T follicular helper cell (primary cell): ENCODE measurements at places on chromosomes 5 and 9.

- DNase-seq, result no peak
Observed at GRCh38 chr5:66436721-66437120, 159.5 kb upstream of the MAST4 start.

- no peak for DNase-seq
Observed at GRCh38 chr5:147557876-147558745, 48.2 kb upstream of the DPYSL3 start.

GRCh38 chr5:173557123-173557903 is 59.1 kb downstream of the BOD1 start:
- no peak for DNase-seq

DNA sequence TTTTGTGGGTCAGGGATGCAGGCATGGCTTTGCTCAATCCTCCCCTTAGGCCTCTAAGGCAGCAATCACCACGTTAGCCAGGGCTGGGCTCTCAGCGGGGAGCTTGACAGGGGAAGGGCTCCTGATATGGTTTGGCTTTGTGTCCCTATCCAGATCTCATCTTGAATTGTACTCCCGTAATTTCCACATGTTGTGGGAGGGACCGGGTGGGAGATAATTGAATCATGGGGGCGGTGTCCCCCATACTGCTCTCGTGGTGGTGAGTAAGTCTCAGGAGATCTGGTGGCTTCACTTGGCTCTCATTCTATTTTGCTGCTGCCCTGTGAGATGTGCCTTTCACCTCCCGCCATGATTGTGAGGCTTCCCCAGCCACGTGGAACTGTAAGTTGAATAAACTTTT is 11.5 kb upstream of the IRX4 start:
- DNase-seq, result no peak

DNA sequence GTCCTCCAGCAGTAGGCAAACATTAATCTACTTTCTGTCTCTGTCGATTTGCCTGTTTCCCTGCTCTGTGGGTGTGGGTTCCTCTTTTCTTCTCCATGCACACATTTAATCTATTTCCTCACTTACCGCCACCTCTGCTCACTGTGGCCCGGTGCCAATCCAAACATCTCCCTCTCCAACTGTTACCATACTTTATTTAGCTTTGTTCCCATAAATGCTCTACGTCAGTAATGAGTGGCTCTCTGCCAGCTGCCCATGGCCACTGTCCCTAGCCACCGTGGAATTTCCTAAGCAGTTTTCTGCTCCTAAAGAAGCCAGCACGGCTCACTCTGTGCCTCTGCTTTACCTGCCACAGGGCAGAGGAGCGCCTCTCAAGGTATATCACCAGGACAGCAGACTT is 19.5 kb upstream of the GOLPH3 start:
- no peak for DNase-seq

DNA sequence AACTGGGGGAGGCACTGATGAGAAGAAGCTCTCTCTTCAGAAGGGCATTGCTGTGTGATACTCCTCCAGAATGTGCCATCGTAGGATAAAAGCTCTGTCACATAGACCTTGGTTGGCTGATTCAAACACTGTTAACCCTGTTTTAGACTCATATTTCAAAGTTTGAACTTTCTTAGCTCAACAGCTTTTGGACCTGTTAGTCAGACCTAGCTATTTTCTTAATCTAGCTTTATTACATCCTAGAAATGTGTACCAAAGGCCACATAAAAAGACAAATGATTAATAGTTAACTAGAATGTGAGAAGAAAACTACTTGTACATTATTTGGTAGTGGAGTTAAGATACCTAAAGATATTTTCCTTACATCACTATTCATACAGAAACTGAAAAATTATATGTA is 4.3 kb downstream of the RHOBTB3 start:
- no peak for DNase-seq

GRCh38 chr9:27659571-27659970 is 86.3 kb upstream of the C9orf72 start:
- DNase-seq, result no peak

GRCh38 chr5:71907608-71908145 is 188.6 kb downstream of the CARTPT start:
- no peak for DNase-seq

GRCh38 chr9:130054820-130055219 is 1.1 kb downstream of the GPR107 start:
- no peak for DNase-seq

GRCh38 chr5:151270599-151270998 is 17.6 kb downstream of the GM2A start:
- DNase-seq, result no peak

- DNase-seq, result no peak
Observed at GRCh38 chr5:169838688-169839087, 141.6 kb downstream of the INSYN2B start.

DNA sequence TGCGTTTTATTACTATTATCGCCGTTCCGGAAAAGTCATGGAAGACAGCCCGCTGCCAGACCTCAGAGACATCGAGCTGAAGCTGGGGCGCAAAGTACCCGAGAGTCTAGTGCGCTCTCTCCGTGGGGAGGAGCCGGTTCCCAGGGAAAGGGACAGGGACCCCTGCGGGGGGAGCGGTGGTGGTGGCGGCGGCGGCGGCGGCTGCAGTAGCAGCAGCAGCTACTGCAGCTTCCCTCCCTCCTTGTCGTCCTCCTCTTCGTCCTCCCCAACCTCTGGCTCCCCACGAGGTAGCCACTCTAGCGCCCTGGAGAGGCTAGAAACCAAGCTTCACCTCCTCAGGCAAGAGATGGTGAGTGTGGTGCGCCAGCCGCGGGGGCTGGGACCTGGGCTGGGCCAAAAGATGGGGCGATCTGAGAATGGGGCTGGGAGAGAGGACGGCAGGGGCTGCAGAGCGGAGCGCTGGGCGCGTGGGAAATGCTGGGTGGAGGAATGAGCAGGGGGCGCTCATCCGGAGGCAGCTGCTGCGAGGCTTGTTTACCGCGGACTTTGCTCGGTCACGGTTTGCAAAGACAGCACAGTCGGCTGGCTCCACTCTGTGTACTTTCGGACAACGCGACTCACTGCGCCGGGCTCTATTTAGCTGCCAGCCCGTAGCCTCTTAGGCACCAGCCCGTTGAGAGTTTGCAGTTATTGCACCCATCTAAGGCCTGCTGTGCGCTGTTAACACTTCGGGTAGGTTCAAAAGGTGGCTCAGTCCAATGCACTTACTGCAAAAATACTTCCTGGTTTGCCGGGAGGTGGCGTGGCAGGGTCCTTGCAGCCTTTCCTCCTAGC is 1.1 kb downstream of the LURAP1L start:
- DNase-seq, result no peak

DNA sequence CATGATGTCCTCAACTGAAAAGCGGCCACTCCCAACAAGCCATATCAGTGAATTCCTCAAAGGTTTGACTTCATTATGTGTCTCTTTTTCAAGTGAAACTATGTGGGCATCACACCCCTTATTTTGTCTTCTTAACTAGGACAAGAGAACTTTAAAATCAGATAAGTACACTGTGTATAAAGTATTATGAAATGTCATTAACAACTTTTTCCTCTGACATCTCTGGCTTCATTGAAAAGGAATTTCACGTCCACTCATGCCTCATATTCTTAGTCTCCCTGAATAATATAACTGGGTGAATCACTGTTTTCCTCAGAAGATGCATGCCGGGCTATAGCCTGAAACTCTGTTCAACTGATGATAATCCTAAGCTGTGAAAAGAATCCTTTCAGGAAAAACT is 415.8 kb downstream of the ACTL7B start:
- no peak for DNase-seq

DNA sequence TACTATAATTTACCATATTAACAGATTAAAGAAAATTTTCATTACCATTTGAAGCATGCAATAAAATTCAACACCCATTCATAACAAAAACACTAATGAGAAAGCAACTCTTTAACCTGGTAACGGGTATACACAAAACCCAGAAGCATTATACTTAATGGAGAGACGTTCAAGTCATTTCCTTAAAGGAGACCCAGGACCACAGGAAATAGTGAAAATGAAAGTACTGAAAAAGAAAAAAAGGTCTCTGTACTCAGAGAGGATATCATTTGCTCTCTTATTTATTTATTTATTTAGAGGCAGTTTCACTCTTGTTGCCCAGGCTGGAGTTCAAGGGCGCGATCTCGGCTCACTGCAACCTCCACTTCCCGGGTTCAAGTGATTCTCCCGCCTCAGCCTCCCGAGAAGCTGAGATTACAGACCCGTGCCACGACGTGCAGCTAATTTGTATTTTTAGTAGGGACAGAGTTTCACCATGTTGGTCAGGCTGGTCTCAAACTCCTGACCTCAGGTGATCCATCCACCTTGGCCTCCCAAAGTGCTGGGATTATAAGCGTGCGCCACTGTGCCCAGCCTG is 61.6 kb downstream of the SETX start:
- DNase-seq, result no peak

DNA sequence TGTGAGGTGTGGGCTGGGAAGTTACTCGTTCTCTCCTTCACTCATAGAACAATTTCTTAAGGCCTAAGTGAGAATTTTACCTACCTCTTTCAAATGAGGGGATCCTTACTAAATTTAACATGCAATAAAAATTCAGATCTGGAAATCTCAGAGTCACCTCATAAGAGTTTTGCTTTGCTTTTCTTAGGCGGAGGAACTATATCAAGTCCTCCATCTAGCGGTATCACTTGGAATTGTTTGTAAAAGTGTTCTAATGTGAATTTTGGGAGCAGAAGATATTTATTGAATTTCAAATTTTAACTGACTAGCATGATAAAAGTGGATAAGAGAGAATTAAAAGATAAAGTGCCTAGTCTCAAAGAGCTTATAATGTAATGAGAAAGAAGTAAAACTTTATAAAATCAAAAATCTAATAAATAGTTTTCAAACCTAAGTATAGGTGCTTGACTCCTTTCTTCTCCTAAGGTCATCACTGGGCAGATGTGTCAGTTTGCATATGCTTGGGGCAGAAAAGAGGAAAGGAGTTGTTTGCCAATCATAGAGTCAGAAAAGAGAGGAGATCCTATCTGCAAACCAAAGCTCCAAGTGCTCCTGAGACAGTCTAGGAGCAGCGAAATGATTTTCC is 145.7 kb upstream of the DAB2 start:
- DNase-seq, result no peak

DNA sequence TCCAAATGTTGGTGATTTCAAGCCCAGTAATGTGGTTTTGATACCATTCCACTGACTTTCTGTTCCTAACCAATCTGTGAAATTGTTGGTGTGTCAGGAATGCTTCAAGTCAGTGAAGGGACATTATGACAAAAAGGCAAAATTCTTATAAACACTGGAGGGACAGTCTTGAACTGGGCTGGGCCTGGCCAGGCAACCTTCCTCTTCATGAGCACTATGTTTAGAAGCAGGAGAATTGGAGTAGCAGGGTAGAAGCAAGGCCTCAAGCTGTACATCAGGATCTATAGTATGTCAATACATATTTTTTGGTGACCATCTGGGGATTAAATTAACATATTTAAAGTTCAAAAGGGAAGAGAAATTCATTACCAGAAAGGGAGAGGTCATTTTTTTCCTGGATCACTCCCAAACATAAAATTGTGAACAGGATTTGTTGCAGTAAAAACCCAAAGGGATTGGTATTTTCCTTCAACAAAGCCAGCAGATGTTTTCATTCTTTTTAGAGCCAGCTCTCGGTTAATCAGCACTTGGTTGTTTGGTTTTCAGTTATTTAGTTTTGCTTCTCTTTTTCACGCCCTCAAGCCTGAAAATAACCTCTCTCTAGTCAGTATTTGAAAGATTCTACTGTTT is 77.9 kb upstream of the PIK3R1 start:
- no peak for DNase-seq

DNA sequence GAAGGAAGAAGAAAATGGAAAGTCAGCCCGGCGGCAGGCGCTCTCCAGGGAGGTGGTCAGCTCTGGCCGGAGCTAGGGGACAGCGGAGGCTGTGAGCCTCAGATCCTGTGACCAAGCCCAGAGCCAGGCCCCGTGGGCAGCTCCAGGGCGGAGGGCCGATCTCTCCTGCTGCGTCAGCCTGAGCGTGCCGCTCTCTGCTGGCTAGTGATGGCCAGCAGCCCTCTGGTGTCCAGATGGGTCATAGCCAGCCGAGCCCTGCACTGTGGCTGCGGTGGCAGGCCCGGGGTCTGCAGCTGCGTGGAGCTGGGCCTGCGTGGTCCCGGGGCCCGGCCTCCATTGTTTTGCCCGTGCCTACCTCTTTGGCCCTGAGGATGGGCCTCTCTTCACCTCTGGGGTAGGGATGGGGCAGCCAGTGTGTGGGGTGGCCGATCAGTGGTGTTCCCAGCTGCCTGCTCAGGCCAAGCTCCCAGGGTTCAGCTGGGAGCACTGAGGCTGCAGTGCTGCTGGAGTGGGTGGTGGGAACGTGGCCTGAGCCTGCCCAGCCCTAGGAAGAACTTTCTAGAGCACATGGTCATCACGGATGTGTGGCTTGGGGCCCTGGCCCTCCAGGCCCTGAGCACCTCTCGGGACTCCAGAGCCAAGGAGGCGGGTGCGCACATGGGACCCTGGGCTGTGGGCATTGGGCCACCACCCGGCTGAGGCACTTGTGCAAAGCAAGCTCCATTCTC is 17.1 kb upstream of the NRARP start:
- DNase-seq, result no peak

- no peak for DNase-seq
Observed at GRCh38 chr5:91670563-91670962, 287.4 kb upstream of the ARRDC3 start.

DNA sequence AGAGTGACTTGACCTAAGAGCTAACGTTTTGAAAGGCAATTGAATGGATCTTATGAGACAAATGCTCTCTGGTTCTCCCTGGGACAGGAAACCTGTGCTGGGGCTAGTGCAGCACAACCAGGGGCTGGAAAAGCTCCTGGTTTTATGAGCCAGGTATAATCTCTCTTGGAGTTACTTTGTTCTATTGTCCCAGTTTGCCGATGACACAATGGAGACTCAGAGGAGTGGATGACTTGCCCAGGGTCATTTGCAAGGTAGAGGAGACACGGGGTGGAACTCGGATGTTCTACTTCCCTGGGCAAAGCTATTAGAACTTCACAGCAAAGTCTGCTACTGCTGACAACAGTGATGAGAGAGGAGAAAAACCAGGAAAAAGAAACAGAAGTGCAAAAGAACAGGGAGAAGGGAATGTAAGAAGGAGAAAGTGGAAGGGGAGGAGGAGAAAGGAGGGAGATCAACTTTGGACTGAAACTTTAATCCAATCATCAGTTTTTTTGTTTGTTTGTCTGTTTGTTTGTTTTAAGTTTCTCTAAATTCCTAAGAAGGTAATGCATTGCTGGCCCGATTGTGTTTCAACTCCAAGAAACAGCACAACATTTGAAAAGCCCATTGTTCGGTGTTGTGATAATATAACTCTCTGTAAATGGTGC is 7.4 kb upstream of the GSN start:
- no peak for DNase-seq

DNA sequence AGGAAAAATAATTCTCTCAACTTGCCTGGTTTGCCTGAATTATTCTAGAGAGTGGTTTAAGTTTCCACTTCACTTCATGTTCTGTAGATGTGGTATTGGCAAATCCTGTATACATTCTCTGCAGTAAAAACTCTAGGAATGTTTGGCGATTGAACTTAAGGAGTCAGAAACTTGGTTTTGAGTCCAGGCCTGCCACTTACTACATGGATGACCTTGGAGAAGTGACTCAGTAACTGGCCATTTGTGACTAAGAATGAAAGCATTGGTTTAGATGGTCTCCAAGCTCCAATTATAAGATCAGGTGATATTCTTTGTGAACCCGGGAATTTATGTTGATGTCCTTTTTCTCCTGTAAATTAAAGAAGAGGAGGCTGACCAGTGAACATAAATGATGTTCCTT is 233.8 kb downstream of the GAS1 start:
- DNase-seq, result no peak

- no peak for DNase-seq
Observed at GRCh38 chr9:125066839-125067619, 76.3 kb downstream of the SCAI start.
